RWPE1 (cell line): ENCODE measurements at places on chromosomes 2 and 18.

GRCh38 chr2:36277146-36277808 is 78.3 kb upstream of the CRIM1 start:
- DNase-seq, result peak; percentile 51

GRCh38 chr18:79393635-79394533 is 1.8 kb upstream of the NFATC1 start:
- peak; percentile 88 for DNase-seq

- DNase-seq, result no peak
These were observed 130.2 kb downstream of the RGPD3 start for GRCh38 chr2:106338043-106338442.

DNA sequence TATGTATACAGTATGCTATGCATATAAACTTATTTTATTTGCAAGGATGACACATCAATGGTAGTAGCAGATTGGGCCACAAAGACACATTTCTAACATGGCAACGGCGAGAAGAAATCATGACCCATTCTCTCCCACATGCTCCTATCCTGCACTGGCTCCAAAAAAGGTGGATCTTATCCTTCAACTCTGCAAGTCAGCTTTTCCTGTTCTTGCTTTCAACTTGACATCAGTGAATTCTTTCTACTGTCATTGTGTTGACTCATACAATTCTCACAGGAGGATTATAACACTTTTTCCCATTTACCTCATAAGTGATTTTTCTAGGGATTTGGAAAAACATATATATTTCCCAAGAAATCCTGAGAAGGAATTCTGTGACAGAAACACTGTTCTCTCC is 53.1 kb downstream of the ACVR1 start:
- no peak for DNase-seq

DNA sequence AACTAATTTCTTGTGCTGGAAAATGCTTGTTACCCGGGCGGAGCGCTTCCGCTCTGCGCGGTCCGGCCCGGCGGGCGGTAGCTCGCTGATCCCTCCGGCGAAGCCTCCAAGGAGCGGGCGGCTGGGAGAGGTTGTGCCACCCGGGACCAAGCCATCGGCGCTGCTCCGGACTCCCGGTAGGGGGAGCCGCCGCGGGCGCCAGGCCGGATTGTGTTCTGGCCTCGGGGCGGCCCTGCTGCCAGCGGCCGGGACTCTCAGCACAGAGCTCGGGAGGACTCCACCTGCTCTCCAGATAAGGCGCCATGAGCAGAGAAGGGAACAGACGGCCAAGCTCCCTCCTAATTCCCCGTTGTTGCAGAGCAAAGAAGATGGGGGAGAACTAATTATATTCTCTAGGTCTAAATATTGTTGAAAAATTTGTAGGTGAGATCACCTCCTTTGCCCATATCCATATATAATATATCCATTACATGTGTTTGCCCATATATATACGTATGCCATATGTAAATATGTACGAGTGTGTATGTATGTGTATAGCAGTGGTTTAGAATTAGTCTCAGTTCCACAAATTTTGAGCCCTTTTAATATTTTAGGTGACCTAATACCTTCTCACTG is 13.8 kb upstream of the SATB2 start:
- peak; percentile 55 for DNase-seq

GRCh38 chr2:148875387-148876051 is 492 bp downstream of the KIF5C start:
- DNase-seq, result peak; percentile 3

DNA sequence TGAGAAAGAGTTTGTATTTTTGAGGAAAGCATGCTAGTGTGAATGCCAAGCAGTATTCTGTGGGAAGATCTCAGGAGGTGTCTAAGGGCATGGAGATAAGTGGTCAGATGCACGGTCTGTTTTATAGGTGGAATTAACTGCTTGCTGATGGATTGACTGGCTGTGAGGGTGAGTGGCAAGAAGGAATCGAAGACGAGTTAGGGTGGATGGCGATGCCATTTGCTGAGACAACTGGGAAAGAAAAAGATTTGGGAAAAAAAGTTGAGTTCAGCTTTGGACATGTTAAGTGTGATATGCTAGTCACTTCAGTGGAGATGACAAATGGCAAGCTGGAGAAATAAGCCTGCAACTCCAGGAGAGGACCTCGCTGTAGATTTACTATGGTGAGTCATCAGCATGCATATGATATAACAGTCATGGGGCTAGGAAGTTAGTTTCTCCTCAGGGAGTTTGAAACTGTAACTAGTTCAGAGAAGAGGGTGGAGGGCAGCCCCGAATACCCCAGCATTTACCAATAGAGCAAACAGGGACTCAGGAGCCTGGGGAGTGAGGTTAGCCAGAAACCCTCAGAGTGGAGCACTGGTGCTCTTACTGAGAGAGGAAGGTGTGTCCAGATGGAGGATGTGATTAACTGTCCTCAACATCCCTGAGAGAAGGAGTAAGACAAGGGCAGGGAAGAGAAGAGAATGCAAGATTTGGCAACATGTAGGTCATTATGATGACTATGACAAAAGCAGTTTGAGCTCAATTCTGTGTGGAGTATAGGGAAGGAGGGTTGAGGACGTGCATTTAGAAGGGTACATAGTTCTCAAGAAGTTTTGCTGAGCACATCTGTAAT is 2.0 kb upstream of the HK2 start:
- DNase-seq, result no peak

- DNase-seq, result no peak
These were observed 129.4 kb downstream of the SH3RF3 start for GRCh38 chr2:109258376-109258775.
